Dermis blood vessel endothelial cell (primary cell): ENCODE measurements at places on chromosomes 4 and X. TPM values are rescaled to one million over a fixed set of nuclear protein-coding genes. Genes with fewer than 3 reads are reported as not detected.

- DNase-seq: peak; percentile 31
Observed at GRCh38 chrX:2875798-2876399, 47.2 kb downstream of the GYG2 start.

- DNase-seq: no peak
Observed at GRCh38 chr4:10200869-10201268, 84.3 kb upstream of the WDR1 start.

DNA sequence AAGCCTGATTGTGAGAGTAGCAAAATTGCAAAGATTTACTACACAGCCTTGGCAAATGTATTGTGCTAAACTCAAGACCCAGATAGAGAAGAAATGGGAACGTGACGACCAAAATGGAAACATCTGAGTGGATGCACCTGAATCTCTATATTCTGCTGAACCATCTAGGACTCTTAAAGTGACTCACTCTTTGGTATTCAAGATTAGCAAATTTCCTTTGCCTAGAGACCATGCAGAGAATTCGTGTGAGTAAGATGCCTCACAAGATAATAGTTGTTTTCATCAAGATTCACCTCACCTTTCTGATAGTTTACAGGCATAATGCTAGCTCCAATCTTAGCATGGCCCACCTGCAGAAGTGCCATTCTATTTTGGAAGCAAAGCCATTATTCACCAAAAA, 14.4 kb upstream of the ATOH1 start:
- DNase-seq: no peak

Gene CSAG1
- total RNA-seq: not detected in 2 replicates

Gene F11
- total RNA-seq: not detected in 2 replicates

Gene CYTL1
- total RNA-seq: 28.9 and 57.5 TPM in 2 replicates

Gene ARAP2
- total RNA-seq: 0.23 and 1.9 TPM in 2 replicates
